ENCODE measurements at places on chromosomes 3 and 15.

DNA sequence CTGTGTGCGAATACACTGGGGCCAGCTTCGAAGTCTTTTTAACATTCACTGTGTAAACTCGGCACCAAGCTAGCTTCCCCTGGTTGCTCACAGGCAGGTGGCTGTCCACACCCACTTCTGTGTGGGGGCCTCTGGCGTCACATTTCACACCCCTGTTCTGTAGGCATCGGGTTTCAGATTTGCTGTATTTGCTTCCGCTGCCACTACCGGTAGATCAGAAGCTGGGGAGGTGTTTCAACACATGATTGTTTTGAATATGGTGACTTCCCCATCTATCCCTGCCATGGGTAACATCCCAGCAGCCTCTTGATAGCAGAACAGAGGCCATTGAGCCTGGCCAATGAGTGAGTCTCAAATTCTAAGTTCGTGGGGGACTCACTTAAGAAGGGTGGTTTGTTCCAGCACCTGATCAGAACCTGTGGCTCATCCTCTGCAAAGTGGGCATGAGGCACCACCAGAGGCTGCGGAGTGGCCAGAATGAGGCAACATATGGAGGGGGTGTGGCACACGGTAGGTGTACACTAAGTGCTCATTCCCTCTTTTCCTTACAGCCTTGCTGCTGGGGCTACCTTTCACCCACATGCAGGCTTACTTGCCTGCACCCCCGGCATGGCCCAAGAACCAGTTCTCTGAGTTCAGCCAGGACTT lies 61.5 kb downstream of the IQSEC1 start:
- DNase-seq = peak; percentile 81

- DNase-seq = no peak
Measured at GRCh38 chr3:157752956-157753786, 250.0 kb upstream of the VEPH1 start.

GRCh38 chr15:92520914-92521623 lies 127.4 kb downstream of the ST8SIA2 start:
- no peak for DNase-seq

DNA sequence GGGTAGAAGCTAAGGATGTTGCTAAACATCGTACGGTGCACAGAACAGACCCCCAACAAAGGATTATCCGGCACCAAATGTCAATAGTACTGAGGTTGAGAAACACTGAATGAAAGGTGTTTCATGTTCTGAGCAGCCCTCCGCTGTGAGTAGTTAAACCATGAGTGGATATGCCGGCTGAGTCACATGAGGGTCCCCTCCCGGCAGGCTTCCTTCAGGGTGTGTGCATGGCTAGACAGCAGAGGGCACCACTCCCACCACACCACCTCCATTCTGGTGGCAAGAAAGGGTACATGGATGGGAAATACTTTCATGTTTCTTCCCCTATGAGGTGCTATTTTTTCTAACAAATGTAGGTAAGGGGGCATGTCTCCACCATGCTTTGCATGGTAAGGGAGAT lies 128.3 kb upstream of the SEMA6D start:
- no peak for DNase-seq

- no peak for DNase-seq
Measured at GRCh38 chr3:88031642-88032077, 27.1 kb downstream of the CGGBP1 start.

DNA sequence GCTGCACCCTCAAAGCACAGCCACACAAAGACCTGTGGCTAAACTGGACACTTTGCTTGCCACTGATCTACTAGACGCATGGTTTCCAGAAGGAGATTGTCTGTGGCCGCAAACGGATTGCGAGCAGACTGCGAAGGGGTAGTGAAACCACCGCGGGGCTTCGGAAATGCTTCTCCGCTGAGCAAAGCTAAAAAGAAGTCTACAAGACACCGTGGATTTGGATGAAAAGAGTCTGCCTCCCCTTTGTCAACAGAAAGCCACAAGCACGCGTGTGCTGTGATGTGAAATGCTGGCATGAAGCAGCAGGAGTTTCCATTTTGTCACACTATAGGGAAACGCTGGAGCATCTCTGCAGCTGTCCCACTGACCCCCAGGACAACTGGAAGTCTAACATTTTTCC lies 63.0 kb downstream of the TMEM44 start:
- no peak for DNase-seq

DNA sequence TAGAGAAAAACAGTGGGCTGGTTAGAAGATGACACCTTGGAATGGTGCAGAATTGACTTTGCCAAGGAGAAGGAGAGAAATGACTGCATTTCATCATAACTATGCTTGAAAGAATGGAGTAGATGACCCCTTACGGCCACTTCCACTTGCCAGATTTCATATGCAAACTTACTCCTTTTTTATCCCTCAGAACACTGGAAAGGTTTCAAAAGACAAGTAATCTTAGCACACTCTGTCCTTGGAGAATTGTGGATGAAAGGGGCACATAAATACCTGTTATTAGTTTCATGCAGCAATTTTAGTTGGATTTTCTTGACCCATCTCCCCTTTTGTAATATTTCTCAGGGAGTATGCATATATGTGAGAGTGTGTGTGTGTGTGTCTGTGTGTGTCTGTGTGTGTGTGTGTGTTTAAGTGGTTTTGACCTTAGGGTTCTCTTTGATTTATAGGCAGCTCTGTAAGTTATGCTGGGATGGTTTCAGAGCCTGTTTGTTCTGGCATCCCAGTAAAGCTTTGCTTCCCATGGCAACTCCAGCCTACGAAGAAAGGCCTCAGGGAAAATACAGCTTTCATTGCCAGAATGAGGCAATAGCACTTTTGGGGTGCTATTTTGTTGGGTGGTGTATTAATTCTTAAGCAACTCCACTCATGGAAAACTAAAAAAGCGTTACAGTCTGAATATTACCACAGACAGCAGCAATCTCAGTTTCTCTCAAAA lies 122.2 kb upstream of the TP63 start:
- no peak for DNase-seq

GRCh38 chr3:34634939-34635338 lies 836.5 kb downstream of the PDCD6IP start:
- no peak for DNase-seq

DNA sequence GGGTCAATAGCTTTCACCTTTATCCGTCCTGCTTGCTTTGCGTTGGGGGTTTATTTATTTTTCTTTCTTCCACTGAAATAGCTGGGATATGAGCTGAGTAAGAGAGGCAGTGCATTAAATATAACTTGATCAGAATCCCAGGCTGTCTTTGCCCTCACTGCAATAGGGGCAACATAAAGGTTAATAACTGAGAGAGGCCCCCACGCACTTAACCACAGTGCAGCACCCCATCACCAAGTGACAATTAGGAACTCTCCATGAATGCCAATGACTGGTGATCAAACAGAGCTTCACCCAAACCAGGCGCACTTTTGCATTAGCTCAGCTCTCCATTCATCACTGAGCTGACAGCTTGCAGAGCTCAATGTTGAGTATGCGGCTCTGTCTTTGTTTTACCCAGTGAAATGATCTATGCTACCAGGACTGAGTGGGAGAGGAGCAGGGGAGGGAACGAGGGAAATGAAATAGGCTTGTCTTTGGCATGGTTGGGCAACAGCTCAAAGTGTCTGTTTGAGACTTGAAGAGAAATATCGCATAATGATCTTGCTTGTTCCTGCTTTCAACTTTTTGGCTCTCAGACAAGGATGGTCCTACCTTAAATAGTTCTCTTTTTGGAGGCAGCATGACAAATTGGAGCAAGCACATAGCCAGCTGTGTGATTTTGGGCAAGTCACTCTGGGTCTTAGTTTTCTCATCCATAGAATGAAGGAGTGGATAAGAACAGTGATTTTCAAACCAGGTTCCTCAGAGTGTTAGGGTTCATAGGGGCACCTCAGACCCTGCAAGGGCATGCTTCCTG lies 14.5 kb upstream of the GLCE start:
- no peak for DNase-seq

- DNase-seq = no peak
Measured at GRCh38 chr15:63382966-63383710, 1.5 kb upstream of the CA12 start.

DNA sequence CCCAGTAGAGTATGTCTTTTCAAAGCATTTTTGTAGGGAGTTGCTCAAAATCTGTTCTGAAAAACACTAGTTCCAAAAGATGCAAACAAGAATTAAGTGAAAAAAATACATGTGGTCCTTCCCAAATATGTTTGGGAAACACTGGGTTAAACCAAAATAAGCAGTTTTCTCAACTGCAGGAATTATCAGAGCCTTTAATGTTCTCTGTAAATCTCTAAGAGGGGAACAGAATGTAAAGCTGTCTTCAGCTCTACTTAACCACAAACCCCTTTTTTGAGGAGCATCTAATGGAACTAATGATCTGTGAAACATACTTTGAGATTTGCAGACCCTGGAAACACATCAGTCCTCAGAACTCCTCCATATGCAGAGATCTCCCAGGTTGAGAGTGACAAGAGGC lies 9.9 kb downstream of the AQP9 start:
- no peak for DNase-seq

DNA sequence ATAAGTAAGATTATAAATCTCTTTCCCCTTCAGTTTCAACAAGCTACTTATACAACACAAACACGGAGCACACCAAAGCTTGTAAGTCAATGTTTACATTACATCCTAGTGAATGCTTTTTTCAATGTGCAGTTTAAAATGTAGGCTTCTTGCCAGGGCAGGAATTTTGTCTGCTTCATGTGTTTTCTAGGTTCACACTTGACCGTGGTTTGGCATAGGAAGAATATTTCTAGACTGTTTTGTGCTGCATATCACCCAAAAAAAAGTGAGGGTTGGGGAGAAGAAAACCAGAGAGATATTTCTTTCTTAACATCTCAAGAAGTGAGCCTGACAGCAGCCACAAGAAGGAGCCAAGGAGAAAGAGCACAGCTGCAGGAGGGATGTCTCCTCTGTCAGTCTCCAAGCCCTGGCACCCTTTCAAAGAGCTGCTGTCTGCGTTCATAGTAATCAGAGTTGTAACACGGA lies 255.8 kb downstream of the MEIS2 start:
- DNase-seq = no peak

DNA sequence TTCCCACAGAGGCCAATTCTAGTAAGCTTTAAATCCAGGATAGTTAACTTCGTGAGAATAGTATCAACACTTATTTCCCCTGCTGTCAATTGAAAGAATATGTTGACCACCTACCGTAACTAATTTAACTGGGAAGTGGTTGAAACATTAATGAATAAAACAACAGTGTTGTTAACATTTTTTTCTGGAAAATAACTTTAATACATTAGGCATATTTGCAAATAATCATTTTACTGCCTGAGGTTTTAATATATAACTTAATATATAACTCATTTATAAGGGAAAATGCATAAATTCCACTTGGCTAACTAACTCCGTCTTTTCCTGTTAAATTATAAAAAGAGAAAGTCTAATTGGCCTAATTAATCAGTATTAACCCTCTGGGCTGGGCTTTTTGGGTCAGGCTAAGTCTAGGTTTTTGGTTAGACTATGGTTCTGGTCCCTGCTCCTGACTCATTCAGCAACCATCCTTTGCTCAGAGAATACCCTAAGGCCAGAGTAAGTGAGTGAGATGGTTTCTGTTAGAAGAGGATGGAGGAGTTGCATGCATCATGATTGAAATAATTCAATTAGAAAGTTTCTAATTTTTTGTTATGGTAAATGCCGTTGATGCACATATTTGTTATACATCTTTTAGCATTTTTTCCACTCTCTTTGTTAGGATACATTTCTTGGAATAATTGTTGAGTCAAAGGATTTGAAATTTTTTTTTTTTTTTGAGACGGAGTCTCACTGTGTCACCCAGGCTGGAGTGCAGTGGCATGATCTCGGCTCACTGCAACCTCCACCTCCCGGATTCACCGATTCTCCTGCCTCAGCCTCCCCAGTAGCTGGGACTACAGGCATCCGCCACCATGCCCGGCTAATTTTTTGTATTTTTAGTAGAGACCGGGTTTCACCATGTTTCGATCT lies 10.8 kb upstream of the SKIL start:
- no peak for DNase-seq

DNA sequence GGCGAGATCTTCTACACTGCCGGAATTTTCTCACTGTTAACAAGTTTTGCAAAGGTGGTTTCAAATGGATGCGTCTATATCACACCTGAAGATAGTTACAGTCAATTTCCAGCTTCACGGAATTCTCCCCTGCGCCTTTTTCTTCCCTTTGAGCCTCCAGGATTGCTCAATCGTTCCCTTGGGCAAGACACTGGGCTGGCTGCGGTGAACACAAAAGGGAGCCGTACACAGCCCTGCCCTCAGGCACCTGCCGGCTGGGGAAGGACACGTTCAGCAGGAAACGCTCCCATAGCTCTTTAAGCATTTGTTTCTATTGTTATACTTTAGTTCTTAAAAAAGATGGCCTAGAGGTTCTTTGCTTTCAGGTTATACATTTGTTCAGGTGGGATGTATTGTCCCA lies 85.7 kb downstream of the C3orf70 start:
- DNase-seq = no peak

DNA sequence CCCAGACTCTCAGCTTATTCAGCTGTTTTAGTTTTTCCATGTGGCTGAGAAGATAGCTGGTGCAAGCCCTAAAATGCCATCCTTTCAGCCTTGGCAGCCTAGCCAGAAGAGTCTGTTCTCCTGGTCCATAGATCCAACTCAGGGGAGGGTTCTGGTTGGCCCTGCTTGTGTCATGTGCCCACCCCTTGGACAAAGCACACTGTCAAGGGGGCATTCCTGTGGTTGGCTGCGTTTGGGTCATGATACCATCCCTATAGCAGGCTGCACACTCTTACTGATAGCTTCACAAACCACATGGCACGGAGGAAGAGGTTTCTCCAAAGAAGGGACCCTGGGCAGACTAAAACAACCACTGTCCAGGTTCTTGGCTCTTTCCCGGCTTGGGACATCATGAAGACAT lies 8.4 kb upstream of the FSTL1 start:
- no peak for DNase-seq

GRCh38 chr3:77693147-77693546 lies 653.2 kb downstream of the ROBO2 start:
- no peak for DNase-seq

GRCh38 chr15:45858491-45858890 lies 223.7 kb downstream of the SQOR start:
- DNase-seq = no peak

DNA sequence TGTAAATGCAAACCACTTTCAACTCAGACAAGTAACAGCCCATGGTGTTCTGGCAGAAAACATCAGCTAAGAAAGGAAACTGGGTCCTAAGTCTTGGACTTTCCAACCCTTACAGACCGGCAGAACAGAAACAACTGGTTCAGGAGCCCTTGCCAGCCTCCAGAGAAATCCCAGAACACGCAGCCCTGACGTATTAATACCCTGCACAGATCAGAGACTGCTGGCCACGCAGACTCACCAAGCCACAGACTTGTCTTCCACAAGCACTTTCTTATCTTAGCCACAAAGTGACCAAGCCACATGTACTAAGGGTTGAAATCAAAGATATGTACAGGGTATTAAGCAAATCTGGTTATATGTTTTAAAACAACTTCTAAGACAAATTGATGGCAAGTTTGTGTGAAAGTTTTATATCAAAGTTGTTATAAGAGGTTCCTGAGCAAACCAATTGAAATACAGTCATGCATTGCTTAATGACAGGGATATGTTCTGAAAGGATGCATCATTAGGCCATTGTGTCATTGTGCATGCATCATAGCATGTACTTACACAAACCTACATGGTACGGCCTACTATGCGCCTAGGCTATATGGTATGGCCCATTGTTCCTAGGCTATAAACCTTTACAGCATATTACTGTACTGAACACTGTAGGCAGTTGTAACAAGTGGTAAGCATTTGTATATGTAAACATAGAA lies 36.8 kb downstream of the BTD start:
- DNase-seq = no peak
